NCI-H1048 (cell line): ENCODE measurements at places on chromosomes 1 and 21.

GRCh38 chr1:75502776-75503175 is 108.1 kb downstream of the SLC44A5 start:
- DNase-seq, result no peak

DNA sequence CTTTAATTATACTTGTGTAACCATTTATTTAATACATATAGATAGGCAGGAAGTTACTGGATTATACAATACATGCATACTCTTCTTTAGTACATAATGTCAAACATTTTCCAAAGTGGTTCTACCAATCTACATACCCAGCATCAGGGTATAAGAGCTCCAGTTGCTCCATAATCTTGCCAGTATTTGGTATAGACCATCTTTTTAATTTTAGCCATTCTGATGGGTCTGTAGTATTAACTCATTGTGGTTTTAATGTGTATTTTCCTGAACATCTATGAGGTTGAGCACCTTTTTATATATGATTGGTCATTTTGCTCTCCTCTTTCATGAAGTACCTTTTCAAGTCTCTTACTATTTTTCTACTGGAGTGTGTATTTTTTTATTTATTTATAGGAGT is 32.1 kb downstream of the EBNA1BP2 start:
- DNase-seq, result no peak

GRCh38 chr1:35202048-35202719 is 9.2 kb upstream of the SFPQ start:
- DNase-seq, result peak; percentile 21

DNA sequence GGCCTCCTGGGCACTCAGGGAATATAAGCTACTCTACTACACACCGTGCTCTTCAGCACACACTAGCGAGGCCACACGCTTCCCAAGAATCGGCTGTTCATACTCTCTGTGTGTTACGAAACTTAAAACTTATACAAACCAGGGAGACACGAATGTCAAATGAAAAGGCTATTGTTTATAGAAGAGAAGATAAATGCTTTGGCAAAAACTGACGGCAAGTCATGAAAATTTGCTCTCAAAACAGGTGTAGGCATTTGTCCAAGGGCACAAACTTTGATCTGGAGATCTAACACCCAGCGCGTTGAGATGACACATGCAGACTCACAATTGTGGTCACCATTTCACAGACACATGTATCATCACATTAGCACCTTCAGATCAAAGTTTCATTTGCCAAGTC is 46.1 kb downstream of the USP48 start:
- DNase-seq, result no peak
